ENCODE measurements at places on chromosomes 1 and 21.
A peak's percentile ranks its signal among the peaks of the same experiment; 100 is the strongest.

DNA sequence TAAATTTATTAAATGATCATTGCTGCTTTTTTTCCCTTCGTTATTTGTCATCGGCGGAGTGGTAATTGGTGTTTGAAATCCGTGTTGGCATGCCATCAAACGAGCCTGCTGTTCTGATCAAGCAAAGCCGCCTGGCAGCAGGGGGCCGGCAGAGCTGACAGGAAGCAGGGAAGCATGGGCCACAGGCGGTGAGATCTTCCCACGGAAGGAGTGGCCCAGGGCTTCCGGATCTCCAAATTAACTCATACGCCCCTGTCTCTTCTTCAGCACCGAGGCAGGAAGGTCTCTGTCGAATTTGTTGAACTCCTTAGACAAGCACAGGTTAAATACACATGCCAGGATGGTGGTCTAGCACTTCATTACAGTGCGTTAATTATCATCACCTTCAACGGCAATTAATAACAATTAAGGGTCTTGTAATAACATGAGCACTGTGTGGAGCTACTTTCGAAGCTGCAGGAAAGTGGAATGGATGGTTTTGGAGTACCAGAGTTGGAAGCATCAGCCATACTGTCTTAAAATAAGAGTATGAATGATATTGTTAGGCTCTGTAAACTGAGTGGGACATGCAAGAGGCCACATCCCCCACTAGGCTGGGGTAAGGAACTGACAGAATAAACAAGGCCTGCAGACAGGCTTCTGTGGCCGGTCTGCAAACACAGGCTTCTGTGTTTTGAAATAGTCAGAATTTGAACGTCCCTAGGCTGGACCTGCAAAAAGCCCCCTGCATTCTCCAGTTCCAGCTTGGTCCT is 199.4 kb upstream of the DAB1 start:
- no peak for DNase-seq

- DNase-seq, result no peak
Measured at GRCh38 chr1:200496937-200497336, 87.1 kb upstream of the ZNF281 start.

DNA sequence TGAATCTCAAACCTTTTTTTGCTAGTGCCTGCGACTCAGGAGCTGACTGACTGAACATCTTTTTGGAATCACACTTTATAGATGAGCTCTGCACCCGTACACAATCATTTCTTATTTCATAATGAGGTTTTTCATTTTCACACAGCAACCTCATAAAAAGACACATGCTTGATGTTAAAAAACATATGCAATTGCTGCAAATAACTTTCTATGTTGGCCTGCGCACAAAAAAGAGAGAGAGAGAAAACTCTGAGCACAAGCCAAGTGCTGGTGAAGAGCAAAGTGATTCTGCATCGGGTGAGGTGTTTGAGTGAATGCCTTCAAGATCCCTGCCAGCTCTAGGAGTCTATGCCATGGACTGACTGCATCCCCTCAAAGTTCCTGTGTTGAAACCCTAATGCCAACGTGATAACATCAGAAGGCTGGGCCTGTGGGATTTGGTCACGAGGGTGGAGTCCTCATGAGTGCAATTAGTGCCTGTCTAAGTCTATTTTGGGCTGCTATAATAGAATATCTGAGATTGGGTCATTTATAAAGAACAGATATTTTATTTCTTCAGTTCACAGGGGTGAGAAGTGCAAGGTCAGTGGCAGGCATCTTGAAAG is 36.6 kb downstream of the C1orf87 start:
- DNase-seq, result no peak

DNA sequence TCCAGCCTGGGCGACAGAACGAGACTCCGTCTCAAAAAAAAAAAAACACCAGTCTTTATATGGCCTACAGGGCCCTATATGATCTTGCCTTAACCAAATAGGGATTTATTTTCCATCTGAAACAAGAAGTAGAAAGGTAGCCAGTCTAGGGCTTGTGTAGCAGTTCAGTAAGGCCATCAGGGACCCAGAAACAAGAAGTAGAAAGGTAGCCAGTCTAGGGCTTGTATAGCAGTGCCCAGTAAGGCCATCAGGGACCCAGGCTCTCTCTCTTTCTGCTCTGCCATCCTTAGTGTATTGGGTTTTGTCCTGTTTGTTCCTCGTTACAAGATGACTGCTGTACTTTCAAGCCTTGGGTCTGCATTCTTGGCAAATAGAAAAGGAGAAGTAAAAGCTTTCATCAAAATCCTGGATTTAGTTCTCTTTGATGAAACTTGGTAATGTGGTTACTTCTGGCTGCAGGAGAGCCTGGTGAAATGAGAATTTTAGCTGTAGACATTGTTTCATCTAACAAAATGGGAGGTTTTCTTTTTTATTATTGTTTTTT is 46.1 kb downstream of the PKN2 start:
- DNase-seq, result no peak

DNA sequence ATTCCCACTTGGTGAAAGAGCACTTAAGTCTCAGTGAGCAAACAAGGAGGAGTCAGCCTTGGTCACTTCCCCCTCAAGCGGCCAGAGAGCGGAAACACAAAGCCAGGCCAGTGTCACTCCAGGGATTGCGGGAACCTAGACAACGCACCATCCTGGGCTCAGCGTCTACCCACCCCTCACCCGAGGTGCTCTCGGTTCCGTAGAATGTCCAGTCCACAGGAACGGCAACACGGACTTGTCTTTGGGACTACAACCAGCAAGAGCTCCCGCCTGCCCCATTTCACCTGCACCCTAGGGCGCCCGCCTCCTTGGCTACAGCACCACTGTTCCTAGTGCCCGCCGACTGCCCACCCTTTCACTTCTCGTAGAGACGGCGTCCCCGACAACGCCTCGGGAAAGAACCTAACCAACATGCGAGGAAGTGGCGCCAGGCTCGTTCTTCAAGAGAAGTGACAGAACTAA is 509 bp downstream of the GDAP2 start:
- DNase-seq, result peak; percentile 49
